NCI-H2081 treated with DMSO at 0.1 percent for 48 hours (cell line): ENCODE measurements at places on chromosomes 5 and 9.
A peak's percentile ranks its signal among the peaks of the same experiment; 100 is the strongest.

DNA sequence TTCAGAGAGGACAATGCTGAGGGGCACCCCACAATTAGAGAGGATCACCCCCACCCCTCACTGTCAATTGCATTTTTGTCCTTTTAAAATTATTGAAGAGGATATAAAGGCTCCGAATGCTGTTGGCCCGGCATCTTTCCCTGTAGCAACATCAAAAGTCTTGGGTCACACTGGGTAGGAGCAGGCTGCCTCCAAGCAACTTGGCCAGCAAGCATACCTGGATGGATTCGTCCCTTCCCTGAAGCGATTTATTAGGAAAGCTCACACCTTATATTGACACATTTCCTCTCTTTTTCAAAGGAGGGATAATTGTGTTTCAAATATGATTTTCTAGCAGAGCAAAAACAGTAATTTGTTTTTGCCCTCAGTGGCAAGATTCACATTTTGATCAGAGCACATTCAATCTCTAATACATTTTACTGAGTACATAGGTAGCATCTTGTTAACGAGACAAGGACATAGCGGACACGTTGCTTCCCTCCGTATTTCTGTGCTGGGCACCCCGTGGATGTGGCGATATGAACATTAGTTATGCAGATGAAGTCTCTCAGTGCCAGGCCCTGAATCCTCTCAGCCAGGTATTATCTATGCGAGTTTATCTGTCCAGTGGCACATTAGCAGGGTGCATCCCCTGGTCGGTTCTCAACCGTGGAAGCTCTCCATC, 321.5 kb downstream of the NTRK2 start:
- no peak for DNase-seq

DNA sequence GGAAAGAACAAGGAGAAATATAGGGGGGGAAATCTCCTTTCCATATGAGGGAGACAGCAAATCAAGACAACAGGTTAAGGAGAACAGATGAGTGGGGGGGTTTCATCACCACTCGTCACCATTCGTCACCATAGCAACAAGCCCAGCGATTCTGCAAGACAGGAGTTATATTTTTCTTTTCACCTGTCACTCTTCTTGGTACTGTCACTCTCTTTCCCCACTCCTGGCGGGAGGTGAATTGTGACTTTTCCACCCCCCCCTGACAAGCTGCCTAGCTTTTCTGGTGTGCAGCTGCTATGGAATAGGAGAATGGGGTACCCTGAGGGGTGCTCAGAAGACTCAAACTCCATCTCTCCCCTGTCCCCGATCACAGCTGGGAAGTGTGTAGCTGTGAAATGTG, 239.9 kb downstream of the FAM114A2 start:
- no peak for DNase-seq

GRCh38 chr5:132487841-132488555, 2.6 kb downstream of the IRF1 start:
- no peak for DNase-seq

DNA sequence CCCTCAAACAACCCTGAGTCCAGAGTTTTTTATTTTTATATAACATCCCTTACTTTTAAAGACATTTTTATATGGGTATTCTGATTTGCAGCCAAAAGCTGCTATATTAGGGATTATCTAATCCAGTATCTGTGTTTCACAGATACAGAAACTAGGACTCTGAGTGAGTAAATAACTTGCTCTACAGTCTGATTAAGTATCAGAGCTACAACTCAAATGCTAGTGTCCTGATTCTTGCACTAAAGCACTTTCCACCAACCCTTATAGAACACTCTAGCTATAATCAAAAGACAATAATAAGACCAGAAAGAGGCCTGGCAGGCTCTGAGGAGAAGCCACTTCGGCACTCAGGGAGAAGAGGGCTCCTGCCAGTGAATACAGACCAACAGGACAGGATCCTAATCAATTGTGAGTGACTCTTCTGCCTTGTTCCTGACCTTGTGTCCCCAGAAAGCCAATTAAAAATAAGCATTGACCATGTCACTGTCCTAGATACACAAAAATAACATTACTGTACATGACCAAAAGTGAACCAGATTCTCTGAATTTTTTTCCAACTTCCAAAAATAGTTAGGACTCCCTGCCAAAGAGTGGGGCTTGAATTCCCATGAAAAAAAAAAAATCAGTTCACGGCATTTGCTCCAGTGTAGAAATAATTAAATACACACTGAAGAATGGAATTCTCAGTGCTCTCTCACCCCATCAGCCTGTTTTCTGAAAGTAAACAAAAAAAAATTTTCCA, 63.6 kb upstream of the MAP3K1 start:
- no peak for DNase-seq

GRCh38 chr9:83514767-83515166, 23.4 kb downstream of the FRMD3 start:
- DNase-seq = no peak

- no peak for DNase-seq
Measured at GRCh38 chr5:172501708-172502320, 47.5 kb upstream of the SH3PXD2B start.

- DNase-seq = no peak
Measured at GRCh38 chr5:62538017-62538942, 40.3 kb upstream of the LRRC70 start.

DNA sequence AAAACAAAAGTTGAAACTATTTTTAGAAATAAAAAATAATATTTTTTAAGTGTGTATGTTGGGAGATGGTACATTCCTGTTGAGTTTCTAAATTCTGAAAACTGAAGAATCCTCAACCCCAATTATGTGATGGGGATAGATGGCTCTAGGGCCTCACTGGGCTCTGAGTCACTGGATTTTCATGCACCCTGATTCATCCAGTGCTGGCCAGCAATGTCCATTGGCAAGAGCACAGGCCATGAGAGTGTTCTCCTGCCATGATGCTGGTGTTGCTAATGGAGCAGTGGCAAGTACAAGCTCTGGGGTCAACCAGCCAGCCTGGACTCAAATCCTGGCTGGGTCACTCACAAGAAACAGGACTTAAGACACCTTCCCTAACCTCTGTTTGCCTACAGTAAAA, 23.3 kb downstream of the SMIM23 start:
- DNase-seq = no peak

DNA sequence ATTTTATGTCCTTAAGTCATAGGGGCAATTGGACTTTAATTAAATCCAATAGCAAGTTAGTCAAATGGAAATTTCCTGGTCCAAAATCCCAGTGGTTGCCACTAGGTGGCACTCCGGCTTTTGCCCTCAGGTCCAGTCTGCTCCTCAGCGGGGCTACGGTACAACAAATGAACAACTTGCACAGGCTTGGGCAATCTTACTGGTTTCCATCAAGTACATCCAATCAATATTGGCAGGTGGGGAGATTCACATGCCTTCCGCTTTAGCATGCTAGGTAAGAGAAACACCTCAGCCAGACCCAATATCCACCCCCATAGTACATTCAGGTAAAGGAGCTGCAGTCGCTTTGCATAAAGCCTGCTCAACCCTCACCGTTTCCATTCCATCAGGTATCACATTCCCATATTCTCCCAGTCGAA, 6.3 kb upstream of the MXD3 start:
- DNase-seq = peak; percentile 17

DNA sequence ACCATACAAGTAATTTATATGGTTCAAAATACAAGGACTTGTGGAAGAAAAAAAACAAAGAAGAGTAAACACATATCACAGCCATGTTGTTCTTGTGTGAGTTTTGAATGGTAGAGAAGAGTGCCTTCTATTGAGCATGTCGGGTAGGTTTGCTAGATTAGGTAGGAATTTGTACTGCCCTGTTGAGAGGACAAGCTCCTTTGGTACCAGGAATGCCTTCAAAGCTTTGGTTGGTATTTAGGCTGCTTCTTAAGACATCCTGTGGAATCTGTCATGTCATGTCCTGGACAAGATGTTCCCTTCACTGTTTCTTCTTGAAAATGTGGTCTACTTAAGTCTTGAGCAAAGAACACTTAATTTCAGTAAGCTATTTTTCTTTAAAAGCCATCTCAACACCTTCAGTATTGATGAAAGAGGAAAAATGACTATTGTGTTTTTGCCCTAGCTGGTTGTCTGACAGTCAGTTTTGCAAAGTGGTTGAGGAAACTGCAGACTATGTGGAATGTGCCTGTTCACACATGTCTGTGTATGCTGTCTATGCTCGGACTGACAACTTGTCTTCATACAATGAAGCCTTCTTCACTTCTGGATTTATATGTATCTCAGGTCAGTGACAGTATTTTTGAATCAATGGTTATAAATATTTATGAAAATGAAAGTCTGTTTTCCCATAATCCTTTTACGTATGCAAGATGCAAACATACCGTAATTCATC, 296.9 kb downstream of the ADGRV1 start:
- no peak for DNase-seq

- DNase-seq = no peak
Measured at GRCh38 chr9:89923961-89924504, 319.2 kb downstream of the GADD45G start.

DNA sequence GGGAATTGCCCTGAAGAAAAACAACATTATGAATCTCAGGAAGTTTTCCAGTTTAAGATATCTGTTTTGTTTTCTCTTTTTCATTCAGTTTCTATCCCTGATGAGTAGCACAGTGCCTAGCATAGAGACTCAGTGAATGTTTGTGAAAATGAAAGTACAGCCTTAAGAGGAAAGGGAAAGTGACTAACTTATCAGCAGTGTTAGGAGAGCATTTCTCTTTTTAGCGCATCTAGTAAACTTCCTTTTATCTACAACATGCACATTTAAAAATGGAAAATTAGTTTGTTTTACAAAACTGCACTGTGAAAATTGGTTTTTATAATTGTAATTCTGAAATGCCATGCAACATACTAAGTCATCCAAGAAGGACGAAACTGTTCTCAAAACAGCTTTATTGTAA, 110.8 kb downstream of the SMARCA2 start:
- no peak for DNase-seq
